Activated CD4-positive, CD25-positive, alpha-beta regulatory T cell treated with anti-CD3 and anti-CD28 coated beads, Interleukin-2, amount 50 U/mL, for 72 hours (primary cell): ENCODE measurements at places on chromosomes 12 and 14.

GRCh38 chr12:120110550-120111501 is 5.7 kb downstream of the RAB35 start:
- peak; percentile 53 for DNase-seq

- DNase-seq: no peak
Measured at GRCh38 chr12:450438-450837, 9.3 kb upstream of the B4GALNT3 start.

DNA sequence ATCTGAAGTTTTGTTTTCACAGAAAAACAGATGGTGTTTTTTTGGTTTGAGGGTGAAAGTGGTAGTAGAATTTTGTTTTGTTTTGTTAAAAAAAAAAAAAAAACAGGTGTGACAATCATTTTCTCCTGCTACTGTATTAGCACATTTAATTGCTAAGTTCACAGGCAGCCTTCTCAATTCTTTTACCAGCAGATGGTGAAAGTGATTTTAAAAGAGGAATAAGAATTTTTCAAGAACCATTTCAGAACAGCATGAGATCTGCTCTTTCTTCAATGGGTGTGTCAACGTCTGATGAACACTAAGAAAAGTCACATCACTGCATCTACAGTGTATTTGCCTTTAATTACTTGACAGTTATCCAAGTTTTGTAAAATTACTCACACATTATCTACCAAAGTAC is 303.7 kb upstream of the USP15 start:
- no peak for DNase-seq

GRCh38 chr12:112303004-112303403 is 79.2 kb downstream of the HECTD4 start:
- peak; percentile 38 for DNase-seq

DNA sequence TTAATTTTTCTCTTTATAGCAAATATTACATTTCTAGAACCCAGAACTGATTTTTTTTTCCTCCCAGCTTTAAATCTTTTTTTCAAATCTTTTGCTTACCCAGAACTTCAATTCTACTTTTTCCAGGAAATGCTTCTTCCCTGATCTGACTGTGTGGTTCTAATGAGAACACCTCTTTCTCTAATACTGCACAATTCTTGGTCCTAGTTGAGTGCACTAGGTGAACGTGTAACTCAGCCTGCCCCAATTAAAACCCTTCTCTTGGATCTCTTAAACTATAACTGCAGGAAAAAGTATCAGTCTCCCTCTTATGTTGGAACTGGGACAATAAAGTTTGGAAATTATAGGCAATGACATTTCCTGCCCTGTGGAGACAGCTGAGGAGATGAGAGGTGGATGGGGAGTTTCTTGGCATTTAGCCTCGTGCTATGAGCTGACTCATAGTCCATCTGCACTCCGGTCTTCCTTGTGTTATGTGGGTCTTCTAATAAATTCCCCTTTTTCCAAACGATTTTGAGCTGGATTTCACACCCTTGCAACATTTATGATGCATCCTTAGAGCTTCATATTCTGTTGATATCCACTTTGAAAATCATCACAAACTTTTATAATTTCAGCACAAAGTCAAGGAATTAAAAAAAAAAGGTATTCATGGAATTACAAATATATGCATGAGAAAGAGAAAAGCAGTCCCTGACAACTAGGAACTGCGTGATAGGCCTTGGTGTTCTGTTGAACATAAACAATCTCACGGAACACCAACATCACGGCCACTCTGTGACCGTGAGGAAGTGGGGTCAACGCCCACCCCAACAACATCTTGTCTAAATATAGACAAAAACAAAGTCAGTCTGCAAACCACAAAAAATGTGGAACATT is 52.4 kb downstream of the BRMS1L start:
- DNase-seq: no peak

DNA sequence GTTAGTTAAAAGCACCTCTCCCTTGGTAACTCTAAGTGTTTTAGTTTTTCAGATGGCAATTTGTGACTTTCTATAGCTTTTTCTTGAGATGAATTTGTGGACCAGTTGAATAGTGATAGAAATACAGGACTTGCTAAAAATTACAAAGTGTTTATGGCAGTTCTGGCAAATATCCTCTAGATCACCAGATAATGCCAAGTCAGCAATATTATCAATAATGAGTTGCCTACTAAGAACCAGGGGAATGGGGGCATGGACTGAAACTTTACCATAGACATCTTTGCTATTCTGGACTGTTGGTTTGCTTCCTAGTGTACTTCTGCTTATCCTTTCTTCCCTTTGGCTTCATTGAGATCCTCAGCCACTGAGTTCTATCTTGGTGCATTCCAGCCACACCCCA is 584.2 kb downstream of the DIO2 start:
- DNase-seq: no peak

GRCh38 chr12:24948420-24948756 is 513 bp downstream of the BCAT1 start:
- no peak for DNase-seq

DNA sequence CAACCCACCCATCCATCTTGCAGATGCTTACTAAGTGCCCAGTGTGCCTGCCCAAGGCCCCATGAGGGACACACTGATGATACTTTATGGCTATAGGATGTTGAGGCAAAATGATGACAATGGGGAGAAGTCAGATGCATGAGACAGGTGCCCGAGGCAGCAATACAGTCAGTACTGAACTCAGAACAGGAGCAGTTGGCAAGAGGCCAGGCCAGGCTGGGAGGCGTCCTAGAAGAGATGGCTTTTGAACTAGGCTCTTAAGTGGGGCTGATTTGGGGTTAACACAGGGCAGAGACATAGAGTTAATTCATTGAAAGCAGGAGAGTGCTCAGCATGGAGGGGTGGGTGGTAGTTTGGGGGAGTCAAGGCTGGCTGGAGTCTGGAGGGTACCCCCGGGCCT is 15.6 kb downstream of the PLBD2 start:
- no peak for DNase-seq

DNA sequence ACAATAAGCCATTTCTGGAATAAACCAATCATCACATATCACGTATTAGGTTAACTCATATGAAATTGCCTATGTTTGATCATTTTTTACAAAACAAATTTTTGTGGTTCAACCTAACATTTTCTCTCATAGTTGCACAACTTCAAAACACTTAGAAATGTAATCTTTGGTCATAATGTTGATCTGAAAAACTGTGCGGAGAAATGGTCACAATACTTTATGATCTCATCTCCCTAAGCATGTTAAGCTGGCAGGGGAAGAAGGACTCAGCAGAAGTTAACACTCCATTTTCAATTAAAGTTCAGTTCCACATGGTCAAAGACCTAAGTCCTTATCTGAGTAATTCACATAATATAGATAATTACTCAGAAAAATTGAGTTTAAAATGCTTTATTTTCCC is 194.8 kb downstream of the CAPZA3 start:
- DNase-seq: no peak

DNA sequence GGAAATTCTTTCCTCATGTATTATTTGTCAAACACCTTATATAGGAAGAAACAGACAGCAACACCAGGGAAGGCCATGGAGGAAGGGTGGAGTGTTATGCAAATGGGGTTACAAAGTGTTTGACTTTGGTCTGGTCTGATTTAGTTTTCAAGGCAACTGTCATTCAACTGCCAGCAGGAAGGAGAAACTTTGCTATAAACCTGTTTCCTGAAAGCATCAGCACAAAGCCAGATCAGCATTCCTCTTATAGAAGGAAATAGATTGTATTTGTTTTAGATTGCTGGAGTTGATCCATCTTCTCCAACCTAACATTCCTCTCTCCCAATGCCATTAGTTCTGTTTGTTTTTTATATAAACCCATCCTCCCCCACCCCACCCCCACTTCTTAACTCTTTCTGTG is 65.7 kb downstream of the STAB2 start:
- no peak for DNase-seq

DNA sequence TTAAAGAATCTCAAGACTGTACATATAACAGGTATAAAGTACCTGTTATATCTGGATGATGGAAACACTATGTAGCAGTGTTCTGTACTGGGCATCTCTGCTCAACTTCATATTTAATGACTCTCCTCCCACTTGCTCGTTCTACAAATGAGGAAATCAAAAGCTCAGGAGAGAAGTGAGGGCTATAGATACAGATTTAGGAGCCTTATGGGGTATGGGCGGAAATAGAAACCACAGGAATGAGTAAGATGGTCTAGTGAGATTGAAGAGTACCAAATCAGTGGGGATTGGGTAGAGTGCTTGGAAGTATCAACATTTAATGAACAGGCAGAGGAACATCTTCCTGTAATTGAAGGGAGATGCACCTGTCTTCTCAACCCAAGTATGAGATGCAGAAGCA is 23.8 kb upstream of the POLR3B start:
- no peak for DNase-seq
